Activated CD8-positive, alpha-beta memory T cell treated with anti-CD3 and anti-CD28 coated beads for 48 hours (primary cell): ENCODE measurements at places on chromosomes 2 and 18.

DNA sequence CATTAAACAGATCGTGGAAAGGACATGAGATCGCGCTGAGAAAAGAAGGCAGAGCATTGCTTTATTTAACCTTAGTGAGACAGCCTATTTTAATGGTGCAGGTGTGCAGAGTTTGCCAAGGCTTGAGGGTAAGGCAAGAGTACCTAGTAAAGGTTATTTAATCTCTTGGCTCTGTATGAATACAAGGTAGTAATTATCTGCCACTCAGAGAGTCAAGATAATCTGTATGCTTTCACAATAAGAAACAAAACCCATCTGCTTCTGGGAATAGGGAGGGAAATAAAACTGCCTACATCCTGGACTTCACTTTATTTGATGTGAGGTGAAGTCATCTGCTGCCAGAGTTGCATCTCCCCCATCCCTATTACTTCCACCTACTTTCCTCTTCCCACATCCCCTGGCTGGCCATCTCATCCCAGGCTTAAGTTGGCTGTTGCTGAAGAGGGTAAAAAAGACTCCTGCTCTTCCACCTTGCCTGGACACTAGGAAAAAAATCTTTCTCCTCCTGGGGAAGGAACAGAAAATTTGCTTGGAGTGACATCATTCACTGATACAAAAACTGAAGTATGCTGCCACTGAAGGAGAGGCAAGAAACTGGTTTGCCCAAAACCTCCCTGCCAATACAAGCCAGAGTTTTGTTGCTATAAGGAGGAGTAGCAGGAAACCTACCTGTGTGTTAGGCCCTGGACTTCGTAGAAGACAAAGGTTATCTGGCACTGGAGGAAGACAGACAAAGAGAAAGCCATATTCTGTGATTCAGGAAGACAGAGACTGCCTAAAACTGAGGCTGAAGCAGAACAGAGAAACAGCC is 35.8 kb upstream of the ARHGAP25 start:
- DNase-seq, result no peak

GRCh38 chr2:27369471-27370025 is 590 bp downstream of the EIF2B4 start:
- no peak for DNase-seq

- DNase-seq, result no peak
Observed at GRCh38 chr18:37304012-37304680, 261.5 kb downstream of the CELF4 start.

DNA sequence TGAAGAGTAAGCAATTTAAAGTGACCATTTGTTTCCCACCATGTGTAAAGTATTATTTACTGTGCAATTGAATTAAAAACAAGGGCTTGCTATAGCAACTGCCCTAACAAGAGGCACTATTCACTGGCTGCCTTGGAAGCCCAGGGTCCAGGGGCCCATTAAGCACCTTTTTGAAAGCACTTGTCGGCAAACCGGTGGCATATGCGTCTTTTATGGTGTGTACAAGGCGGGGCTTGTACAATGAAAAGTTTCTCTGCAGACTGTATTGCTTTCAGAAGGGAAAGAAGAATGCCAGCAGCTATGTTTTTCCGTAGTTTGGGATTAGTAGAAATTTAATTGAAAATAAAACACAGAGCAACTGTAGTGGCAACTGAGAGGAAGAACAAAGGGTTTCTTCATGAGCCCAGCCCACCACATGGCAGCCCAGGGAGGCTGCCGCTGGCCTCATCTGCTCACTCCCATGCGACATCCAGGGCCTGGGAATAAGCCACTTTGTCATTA is 279.5 kb upstream of the PARD3B start:
- DNase-seq, result no peak

DNA sequence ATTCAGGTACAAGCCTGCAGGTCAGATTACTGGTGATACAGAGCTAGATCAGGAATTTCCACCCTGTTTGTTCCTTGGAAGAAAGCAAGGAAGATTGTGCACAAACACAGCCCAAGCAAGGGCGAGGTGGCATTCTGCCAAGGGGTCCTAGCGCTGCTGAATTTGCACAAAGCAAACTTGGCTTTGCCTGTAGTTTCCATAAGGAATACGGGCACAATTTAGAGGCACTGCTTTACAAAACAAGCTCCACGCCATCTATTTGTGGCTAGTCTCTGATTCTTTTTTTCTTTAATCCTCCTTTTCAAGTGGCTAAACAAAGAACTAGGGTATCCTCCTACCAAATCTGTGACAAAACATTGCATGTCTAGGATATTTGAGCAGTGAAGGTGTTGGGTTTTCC is 195.5 kb upstream of the ACVR2A start:
- DNase-seq, result no peak

DNA sequence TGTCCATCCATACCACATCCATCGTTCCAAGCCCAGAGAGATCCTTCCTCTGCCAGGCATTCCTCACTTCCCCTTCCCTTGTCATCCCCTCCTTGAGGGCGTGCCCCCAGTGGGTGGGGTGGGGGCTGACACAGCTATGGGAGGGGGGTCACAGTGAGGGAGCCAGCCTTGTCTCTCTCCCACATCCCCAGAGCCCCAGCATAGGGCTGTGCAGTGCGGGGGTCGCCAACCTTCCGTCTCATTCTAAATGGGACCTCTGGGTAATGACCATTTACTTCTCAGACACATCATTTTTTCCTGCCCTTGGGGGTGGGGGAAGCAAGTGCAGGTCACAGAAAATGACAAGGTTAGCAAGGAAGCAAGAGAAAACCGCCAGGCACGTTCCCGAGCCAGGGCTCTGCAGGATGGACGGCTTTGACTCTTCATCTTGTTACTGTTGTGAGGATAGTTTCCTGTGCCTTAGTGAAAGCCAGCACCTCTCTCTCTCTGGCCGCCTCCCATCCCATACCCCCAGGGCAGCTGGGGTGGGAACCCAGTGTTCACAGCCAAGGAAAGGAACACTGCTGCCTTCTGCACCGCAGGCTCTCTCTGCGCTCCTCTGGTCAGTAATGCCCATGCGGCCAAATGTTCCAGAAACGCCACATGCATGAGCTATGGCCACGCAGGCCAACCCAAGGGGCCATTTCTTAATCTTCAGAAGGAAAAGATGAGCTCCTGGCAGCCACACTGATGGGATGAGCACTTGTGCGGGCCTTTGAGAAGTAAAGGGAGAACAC is 22.7 kb upstream of the OTOS start:
- DNase-seq, result no peak
